Adipocyte (in vitro differentiated cells): ENCODE measurements at places on chromosomes 2 and 18.

- peak; percentile 54 for DNase-seq
These were observed 13.9 kb downstream of the ARPC2 start for GRCh38 chr2:218230882-218231281.

- DNase-seq, result no peak
These were observed 105.1 kb upstream of the GALNT5 start for GRCh38 chr2:157152362-157152761.

DNA sequence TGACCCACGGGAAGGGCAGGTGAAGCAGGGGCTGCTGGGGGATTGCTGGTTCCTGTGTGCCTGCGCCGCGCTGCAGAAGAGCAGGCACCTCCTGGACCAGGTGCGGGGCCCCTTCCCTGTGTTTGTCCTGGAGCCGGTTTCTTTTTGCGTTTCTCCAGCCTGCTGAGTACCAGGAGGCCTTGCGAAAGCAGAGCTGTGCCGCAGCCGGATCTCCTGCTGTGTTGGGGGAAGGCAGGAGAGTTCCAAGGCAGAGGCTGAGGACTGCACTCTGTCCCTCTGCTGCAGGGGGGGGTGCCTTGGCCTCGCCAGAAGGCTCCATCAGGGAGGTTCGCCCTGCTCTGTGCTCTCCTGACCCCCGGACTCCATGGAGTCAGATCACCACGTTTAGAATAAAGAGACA is 2.8 kb downstream of the CAPN10 start:
- DNase-seq, result no peak

DNA sequence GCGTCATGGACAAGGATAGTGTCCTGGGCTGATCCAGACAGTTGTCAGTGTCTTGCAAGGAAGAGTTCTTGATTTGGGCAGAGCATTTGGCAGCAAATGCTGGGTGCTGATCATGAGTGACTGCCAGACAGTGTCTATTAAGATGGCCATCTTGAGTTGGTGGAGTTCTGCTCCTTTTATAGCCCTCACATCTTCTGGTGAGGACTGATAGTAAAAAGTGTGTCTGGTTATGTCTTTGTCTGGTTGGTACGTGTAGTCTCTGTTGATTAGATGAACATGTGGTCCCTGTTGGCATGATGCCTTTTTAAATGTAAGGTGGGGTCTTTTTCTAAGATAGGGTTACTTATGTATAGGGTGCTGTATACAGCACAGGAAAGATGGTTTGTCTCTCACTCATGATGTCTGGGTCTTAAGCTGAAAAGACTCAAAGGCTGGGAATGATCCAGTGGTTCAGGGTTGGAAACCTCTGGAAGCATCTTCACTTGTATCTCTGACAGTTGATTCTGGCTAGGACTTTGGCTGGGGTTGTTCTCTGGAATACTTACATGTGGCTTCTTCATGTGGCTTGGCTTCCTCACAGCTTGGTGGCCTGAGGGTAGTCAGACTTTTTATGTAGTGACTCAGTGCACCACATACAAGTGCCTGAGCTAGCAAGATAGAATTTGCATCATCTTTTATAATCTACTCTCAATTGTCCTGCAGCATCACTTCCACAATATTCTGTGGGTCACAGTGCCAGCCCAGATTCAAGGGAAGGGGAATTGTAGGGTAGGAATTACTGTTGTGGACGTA is 11.8 kb downstream of the MTX2 start:
- DNase-seq, result peak; percentile 30

GRCh38 chr18:55477499-55477859 is 110.5 kb downstream of the TCF4 start:
- no peak for DNase-seq

DNA sequence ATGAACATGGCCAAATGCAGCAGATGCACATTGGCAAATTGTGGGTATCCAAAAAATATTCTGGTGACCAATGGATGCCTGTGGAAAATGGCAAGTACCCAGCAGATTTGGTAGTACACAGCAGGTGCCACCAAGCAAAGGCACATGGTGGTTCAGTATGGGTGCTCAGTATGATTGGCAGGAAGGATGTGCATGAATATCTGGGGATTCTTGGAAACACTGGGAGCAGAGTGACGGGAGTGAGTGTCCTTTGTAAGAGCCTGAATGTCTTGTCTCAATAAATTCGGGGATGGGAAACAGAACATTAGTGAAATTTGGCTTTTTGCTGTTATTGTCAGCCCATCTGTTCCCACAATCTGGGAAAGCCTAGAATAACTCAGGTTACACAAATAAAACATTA is 36.8 kb upstream of the ACADL start:
- no peak for DNase-seq

GRCh38 chr2:134852518-134852917 is 14.1 kb downstream of the ACMSD start:
- DNase-seq, result no peak

- DNase-seq, result no peak
These were observed 20.7 kb upstream of the NT5DC4 start for GRCh38 chr2:112699984-112700667.

- DNase-seq, result no peak
These were observed 4.4 kb downstream of the TIA1 start for GRCh38 chr2:70243806-70244584.

- DNase-seq, result no peak
These were observed 1319.7 kb upstream of the CRIM1 start for GRCh38 chr2:35035883-35036282.

GRCh38 chr2:157875641-157876065 is 477 bp downstream of the ACVR1 start:
- peak; percentile 81 for DNase-seq

DNA sequence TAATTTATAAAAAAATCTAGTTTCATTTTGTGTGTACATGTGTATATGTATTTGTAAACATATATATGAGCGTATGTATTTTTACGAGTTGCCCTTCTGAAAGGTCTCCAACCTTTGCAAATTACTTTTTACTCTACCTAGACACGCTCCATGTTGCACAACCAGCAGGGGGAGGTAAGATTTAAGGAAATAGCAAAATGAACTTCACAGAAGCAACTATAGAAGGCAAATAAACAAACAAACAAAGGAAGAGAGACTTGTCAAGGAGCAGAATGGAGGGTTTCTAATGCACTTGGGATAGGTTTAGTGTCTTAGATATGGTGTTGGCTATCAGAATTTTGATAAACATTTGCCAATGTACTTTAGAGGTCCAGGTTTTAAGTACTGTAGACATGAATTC is 820.5 kb upstream of the POU3F3 start:
- DNase-seq, result no peak

DNA sequence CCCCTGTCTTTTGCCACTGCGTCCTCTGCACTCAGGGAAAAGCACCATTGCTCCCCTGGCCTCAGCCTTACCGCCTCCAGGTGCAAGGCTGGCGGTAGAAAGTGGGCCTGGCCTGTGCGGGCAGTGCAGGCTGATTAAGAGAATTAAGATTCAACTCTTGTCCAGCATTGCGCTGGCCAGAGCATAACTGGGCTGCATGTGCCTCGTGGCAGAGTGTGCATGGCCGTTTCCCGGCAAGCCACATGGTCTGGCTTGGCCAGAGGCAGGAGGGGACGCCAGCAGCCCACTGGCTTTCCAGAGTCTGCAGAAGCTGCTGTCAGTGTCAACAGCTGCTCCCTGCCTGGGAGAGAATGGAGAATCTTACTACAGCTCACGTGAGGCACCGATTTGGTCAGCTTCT is 12.3 kb downstream of the NTSR2 start:
- no peak for DNase-seq

DNA sequence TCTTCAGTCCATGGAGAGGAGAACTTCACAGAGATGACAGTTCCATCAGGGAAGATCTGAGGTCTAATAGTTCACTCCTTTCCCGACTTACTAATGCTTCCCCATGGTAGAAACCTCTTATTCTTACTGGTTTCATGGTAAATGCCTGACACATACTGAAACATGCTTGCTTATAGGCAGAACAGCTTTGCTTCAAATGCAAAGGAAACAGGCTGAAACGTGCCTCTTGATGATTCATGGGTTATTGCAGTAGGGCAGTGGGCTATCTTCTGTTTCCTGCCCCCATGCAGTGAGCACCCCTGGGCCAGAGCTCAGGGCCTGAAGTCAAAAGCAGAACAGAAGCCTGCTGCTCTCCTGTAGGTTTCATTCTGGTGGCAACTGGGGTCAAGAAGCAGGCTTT is 223.5 kb downstream of the RDH14 start:
- DNase-seq, result no peak

- peak; percentile 25 for DNase-seq
These were observed 125.8 kb upstream of the MYO3B start for GRCh38 chr2:170052151-170052550.

DNA sequence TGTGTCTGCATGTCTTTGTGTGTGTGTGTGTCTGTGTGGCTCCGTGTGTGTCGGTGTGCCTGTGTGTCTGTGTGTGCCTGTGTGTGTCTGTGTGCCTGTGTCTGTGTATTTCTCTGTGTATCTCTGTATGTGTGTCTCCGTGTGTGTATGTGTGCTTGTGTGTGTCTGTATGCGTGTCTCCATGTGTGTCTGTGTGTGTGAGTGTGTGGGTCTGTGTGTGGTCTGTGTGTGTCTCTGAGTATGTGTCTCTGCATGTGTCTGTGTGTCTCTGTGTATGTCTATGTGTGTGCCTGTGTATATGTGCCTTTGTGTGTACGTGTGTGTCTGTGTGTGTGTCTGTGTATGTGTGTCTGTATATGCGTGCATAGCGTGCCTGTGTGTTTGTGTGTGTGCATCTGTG is 45.2 kb downstream of the MYCN start:
- DNase-seq, result no peak

GRCh38 chr2:88307817-88308216 is 137.7 kb downstream of the THNSL2 start:
- peak; percentile 17 for DNase-seq

GRCh38 chr18:4549164-4549872 is 94.2 kb upstream of the DLGAP1 start:
- no peak for DNase-seq

DNA sequence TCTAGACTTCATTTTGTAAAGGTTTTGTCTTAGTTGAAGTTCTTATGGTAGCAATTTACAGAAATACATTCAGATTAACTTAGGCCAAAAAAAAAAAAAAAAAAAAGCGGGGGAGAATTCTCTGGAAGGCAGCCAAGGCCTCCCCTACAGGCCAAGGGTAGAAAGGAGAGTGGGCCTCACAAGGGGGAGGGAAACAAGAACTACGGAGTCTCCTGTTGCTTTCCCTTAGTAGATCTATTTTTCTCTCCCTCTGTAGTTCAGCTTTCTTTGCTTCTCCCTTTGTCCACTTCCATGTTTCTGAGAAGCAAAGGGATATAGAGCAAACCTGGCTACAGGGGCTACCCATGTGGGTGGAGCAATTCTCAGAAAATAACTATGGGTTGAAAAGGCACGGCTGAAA is 2.4 kb upstream of the STK11IP start:
- DNase-seq, result peak; percentile 42

DNA sequence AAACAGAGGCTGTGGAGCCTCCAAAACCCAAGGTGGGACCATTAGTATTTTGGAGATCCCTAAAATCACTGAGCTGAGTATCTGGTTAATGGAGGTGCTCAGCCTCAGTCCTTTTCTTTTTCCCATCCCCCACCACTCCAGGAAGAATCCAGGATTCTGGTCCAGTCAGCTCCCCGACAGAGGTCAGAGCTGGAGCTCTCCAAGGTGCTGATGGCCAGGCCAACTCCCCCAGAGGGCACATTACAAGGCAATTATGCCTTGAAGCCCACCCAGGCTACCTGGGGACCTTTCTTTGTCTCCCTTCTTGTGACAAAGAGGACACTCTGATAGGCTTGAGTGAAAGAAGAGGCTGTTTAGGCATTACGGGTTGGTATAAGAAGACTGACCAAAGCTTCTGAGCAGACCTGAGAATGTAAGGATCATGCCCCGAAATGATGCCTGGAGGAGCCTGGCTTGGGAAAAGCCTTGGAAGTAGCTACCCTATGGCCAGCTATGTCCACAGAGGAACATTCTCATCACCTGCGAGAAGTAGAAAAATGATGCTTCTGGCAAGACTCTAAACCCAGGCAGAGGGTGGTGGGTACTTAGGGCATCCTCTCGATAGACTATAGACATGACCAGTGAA is 102.5 kb upstream of the LDAH start:
- DNase-seq, result peak; percentile 28

GRCh38 chr2:239255218-239255617 is 145.6 kb downstream of the HDAC4 start:
- no peak for DNase-seq

- peak; percentile 36 for DNase-seq
These were observed 82.3 kb upstream of the LDLRAD4 start for GRCh38 chr18:13136056-13136903.
